Mesothelial cell of epicardium (in vitro differentiated cells): ENCODE measurements at places on chromosomes 2 and 18.

DNA sequence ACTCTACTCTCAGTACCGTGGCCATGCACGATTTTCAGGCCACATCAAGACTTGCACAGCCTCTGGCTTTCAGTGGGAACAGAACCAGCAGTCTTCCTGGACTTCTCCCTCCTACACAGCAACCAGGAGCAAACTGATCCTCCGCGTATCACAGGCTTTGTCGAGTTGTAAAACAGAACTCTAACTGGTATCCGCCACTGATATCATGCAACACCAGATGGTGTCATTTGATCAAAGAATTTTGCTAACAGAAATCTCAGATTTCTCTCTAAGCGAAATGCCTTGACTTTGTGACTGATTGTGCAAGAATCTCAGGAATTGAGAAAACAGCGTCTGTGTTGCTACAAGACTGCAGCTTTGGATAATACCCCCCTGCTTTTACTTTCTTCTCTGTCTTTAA, 85.7 kb downstream of the COPS8 start:
- no peak for DNase-seq

DNA sequence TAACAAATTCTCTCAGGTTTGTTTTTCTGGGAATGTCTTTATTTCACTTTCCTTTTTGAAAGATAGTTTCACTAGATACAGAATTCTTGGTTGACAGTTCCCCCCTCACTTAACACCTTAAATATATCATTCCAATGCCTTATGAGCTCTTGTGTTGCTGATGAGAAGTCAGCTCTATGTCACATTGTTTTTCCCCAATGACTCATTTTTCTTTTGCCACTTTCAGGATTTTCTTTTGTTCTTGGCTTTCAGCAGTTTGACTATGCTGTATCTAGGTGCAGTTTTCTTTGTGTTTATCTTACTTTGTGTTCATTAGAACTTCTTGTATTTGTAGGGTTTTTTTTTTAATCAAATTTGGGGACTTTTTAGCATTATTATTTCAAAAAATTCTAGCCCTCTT, 5.6 kb upstream of the RALBP1 start:
- DNase-seq, result no peak

DNA sequence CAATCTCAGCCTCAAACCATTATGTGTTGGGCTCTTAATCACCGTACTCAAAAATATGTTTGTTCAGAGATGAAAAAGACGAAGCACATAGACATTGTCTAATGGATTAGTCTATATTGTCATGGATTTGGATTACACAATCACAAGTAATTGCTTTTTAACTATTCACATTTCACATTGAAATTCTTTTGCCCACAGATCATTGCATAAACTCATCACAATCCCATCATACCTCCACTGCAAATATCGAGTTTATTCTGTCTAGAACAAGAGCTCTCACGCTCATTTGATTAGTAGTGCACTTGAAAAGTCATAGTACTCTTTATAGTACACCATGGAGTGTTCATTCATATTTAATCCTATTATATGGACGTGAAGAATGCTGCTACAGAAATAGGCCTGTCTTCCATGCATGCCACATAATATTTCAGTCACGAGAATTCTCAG, 97.9 kb upstream of the SOX11 start:
- DNase-seq, result no peak

DNA sequence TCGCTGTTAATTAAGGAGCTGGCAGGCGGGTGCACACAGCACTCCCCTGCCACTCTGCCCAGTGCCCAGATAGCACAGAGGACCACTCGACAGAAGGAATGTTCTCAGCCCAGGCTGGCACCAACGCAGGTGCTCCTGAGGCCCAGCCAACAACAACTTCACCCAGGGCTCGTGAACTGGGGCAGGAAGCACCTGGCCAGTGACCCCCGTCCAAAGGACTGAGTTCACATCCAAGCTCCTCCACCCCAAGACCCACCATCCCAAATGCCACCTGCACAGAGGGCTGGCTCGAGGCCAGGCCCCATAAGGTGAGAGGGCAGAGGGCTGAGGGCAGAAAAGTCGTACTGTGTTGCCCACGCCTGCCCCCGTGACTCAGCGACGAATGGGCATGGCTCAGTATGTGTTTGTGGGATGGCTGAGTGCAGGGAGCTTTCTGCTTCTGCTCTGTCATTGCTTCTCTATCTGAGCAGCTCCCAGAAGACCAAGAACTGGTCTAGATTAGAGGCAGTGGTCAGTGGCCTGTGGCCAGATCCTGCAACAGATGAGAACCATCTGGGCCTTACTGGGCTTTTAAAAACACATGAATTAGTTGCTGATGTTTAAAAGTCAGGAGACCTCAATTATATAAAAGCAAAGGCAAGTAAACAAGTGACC, 68.4 kb downstream of the POLR1A start:
- no peak for DNase-seq

DNA sequence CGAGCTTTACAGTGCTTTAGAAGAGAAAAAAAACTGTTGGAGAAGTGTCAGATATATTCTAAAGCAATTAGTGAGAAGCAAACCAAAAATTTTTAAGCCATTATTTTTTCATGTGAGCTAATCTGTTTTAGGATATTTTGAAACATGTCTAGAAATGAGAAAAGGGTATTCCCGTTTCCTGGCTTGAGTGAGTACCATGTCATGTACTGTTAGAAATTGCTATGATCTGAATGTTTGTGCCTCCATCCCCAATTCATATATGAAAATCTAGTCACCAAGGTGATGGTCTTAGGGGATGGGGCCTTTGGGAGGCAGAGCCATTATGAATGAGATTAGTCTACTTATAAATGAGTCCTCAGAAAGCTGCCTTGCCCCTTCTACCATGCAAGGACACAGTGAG, 493.3 kb upstream of the GCFC2 start:
- no peak for DNase-seq

GRCh38 chr2:39160982-39161381, 40.1 kb upstream of the SOS1 start:
- no peak for DNase-seq

- DNase-seq, result no peak
Observed at GRCh38 chr2:29262681-29263260, 147.6 kb downstream of the CLIP4 start.
